ENCODE measurements at places on chromosomes 2 and 18. TPM values are rescaled to one million over a fixed set of nuclear protein-coding genes. Genes with fewer than 3 reads are reported as not detected.

Gene TUBB8B
- total RNA-seq, result not detected

Gene CBLN2
- 0.06 TPM for total RNA-seq

Gene FAM124B
- not detected for total RNA-seq

Gene CAPN14
- total RNA-seq, result 0.05 TPM

Data from A549 treated with DMSO at 1 μM for 4 hours (cell line).